ENCODE measurements at places on chromosomes 16 and 17. TPM values are rescaled to one million over a fixed set of nuclear protein-coding genes. Genes with fewer than 3 reads are reported as not detected.

- no peaks in the 10 kb centered on the region for H3K27me3 ChIP-seq
- no peaks in the 10 kb centered on the region for H3K36me3 ChIP-seq
- no peak overlapping the region for H3K27ac ChIP-seq
- no peak overlapping the region for H3K4me3 ChIP-seq
- DNase-seq: peak; percentile 4
- no peaks in the 10 kb centered on the region for H3K4me1 ChIP-seq
These were observed 232.8 kb upstream of the SALL1 start for GRCh38 chr16:51383909-51384308.

- H3K4me1 ChIP-seq: peaks cover 14% of the 10 kb centered on the region
- no peak overlapping the region for H3K4me3 ChIP-seq
- peak; percentile 57 for DNase-seq
- peak overlapping the region; percentile 72 for H3K27ac ChIP-seq
These were observed 18.4 kb downstream of the ADCY9 start for GRCh38 chr16:4097826-4098240.

- H3K4me1 ChIP-seq: no peaks in the 10 kb centered on the region
- no peak for DNase-seq
- H3K27ac ChIP-seq: no peak overlapping the region
- H3K4me3 ChIP-seq: no peak overlapping the region
These were observed 96.2 kb downstream of the MYO1D start for GRCh38 chr17:32780721-32781120.

GRCh38 chr17:36069136-36069535, 5.1 kb downstream of the CCL18 start:
- H3K27ac ChIP-seq: no peak overlapping the region
- no peaks in the 10 kb centered on the region for H3K27me3 ChIP-seq
- no peak overlapping the region for H3K4me3 ChIP-seq
- no peak for DNase-seq
- no peaks in the 10 kb centered on the region for H3K36me3 ChIP-seq

DNA sequence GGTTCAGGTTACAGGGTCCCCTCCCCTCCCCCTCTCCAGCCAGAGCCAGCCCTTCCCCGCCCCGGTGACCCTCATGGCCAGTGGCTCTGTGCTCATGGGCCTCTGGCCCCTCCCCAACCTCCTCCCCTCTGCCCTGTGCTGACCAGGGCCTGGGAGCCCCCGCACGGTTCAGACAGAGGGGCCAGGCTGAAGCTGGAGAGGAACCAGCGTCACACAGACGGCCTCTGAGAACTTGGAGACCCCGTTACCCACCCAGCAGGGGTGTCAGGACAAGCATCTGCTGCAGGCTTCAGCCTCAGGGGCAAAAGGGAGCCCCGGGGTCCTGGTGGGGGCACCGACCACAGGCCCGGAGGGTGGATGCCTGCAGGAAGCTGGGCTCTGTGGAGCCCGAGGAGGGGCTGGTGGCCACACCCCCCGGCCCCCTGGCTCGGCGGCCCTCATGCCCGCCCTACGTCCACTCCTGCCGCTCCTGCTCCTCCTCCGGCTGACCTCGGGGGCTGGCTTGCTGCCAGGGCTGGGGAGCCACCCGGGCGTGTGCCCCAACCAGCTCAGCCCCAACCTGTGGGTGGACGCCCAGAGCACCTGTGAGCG, at the start of gene WFIKKN1:
TSS of gene WFIKKN1 (plus strand) at position 171 of the 591 bp plus-strand sequence. CDS start at position 440, 269 bp downstream.
- no peak for DNase-seq
- peaks cover 22% of the 10 kb centered on the region for H3K4me1 ChIP-seq
- H3K4me3 ChIP-seq: no peak within 1 kb of the TSS
- H3K27me3 ChIP-seq: no peaks in the 10 kb centered on the region
- H3K36me3 ChIP-seq: peaks cover 2% of the 10 kb centered on the region
- H3K27ac ChIP-seq: no peak within 1 kb of the TSS

GRCh38 chr16:84461029-84461412, 43.4 kb downstream of the MEAK7 start:
- H3K36me3 ChIP-seq: no peaks in the 10 kb centered on the region
- no peak for DNase-seq

GRCh38 chr16:9384141-9384540, 292.7 kb downstream of the HAPSTR1 start:
- H3K4me1 ChIP-seq: no peaks in the 10 kb centered on the region
- H3K36me3 ChIP-seq: no peaks in the 10 kb centered on the region
- H3K27ac ChIP-seq: no peak overlapping the region
- no peak overlapping the region for H3K4me3 ChIP-seq
- no peak for DNase-seq

DNA sequence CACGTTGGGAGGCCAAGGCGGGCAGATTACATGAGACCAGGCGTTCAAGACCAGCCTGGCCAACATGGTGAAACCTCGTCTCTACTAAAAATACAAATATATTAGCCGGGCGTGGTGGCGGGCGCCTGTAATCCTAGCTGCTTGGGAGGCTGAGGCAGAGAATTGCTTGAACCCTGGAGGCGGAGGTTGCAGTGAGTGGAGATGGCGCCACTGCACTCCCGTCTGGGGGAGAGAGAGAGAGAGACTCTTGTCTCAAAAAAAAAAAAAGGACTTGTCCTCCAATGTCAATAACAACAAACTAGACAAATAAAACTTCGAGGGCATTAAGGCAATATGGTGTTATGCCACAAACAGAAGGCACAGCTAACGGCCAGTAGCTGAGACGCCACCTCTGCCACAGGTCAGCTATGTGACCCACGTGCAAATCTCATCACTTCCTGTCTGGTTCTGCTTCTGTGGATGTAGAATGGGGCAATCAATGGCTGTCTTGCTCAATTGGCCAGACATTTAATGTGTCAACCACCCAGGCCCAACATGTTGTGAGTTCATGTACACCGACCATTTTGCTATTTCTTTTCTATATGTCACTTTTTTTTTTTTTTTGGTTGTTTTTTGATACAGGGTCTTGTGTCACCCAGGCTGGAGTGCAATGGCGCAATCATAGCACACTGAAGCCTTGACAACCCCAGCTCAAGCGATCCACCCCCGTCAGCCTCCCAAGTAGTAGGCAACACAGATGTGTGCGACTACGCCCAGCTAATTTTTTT, 834 bp upstream of the TXNDC11 start:
- peak; percentile 49 for DNase-seq
- peaks cover 4% of the 10 kb centered on the region for H3K36me3 ChIP-seq
- peaks cover 3% of the 10 kb centered on the region for H3K4me1 ChIP-seq
- H3K27ac ChIP-seq: peak overlapping the region; percentile 100
- H3K4me3 ChIP-seq: peak overlapping the region; percentile 30
- no peaks in the 10 kb centered on the region for H3K27me3 ChIP-seq

GRCh38 chr16:60001523-60001922, 1267.4 kb upstream of the GOT2 start:
- H3K4me3 ChIP-seq: no peak overlapping the region
- no peak for DNase-seq
- no peak overlapping the region for H3K27ac ChIP-seq
- no peaks in the 10 kb centered on the region for H3K36me3 ChIP-seq
- H3K27me3 ChIP-seq: no peaks in the 10 kb centered on the region
- no peaks in the 10 kb centered on the region for H3K4me1 ChIP-seq

- no peaks in the 10 kb centered on the region for H3K27me3 ChIP-seq
- no peak for DNase-seq
- H3K4me3 ChIP-seq: no peak overlapping the region
- peak overlapping the region; percentile 26 for H3K27ac ChIP-seq
These were observed 14.0 kb downstream of the ADGRG1 start for GRCh38 chr16:57642160-57643135.

DNA sequence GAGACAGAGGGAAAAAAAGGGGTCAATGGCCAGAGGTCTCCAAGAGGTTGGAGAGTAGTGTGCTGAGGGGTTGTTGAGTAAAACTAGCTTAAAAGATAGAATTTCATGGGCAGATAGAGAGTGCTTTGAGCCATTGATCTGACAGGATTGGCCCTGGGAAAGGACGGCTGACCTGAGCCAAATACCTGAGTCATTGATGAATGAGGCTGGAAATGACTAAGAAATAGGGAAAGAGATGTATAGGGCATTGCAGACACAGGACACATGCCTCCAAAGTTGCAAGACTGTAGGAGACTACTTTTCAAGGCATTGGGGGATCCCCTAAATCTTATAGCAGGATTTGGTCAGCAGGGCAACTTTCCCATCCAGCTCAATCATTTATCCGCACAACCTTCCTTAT, 168.7 kb downstream of the ABCC12 start:
- no peaks in the 10 kb centered on the region for H3K36me3 ChIP-seq
- H3K4me1 ChIP-seq: no peaks in the 10 kb centered on the region
- no peak overlapping the region for H3K27ac ChIP-seq
- H3K27me3 ChIP-seq: no peaks in the 10 kb centered on the region

DNA sequence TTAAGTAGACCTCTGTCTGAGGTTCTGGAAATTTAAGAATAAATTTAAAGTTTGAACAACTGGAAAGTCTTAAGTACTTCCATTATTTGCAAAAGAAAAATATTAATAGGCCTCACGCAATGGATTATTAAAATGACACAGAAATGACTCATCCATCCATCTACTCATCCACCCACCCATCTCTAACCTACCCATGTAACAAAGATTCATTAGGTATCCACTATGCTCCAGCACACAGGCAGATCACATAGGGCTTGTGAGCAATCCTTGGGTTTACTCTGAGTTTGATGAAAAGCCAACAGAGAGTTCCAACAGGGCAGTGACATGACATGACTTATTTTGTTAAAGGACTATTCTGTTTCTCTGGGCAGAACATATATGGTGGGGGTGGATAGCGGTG, 93.3 kb downstream of the HELZ start:
- peaks cover 20% of the 10 kb centered on the region for H3K36me3 ChIP-seq
- no peaks in the 10 kb centered on the region for H3K4me1 ChIP-seq
- H3K27ac ChIP-seq: no peak overlapping the region
- no peak for DNase-seq
- no peak overlapping the region for H3K4me3 ChIP-seq
- no peaks in the 10 kb centered on the region for H3K27me3 ChIP-seq

GRCh38 chr17:57567251-57567650, 177.8 kb downstream of the CCDC182 start:
- H3K27ac ChIP-seq: no peak overlapping the region
- no peaks in the 10 kb centered on the region for H3K4me1 ChIP-seq
- H3K27me3 ChIP-seq: no peaks in the 10 kb centered on the region
- H3K4me3 ChIP-seq: no peak overlapping the region

DNA sequence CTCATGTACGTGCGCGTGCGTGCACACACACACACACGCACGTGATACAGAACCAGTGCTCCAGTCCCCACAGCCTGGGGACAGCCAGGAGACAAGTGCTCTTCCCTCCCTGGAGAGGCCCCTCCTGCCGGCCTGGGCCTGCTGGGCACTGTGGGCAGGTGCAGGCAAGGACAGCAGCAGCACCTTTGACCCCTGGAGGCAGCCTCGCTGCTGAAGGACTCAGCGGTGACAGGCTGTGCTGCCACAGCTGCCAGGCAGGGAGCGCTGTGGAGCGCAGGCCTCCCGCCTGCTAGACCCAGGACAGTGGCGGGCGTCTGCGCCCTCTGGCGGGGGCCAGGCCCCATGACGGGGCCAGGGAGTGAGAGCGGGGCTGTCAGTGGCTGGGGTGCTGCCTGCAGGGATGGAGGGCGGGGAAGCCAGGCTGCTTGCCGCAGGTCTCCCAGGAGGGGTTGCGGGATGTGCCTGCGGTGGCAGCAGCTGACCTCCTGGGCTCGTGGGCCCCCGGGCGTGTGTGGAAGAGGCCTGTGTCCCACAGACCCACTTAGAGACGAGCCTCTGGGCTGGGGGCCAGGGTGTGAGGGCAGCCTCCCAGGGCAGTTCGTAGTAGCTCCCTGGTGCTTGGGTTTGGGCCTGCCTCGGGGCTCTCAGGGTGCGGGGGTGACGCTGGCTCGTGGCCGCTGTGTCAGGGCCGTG, 63.5 kb upstream of the PVALEF start:
- H3K27me3 ChIP-seq: no peaks in the 10 kb centered on the region
- no peak overlapping the region for H3K27ac ChIP-seq
- H3K36me3 ChIP-seq: peaks cover 63% of the 10 kb centered on the region
- peaks cover 10% of the 10 kb centered on the region for H3K4me1 ChIP-seq

GRCh38 chr17:8959312-8959918, 6.1 kb downstream of the PIK3R5 start:
- H3K4me3 ChIP-seq: no peak overlapping the region
- no peaks in the 10 kb centered on the region for H3K4me1 ChIP-seq
- peaks cover 41% of the 10 kb centered on the region for H3K27me3 ChIP-seq
- no peak overlapping the region for H3K27ac ChIP-seq
- no peak for DNase-seq
- H3K36me3 ChIP-seq: no peaks in the 10 kb centered on the region

DOC2A gene
- total RNA-seq: 2.4 TPM

PDXDC1 gene
- total RNA-seq: 88.1 TPM

TNK1 gene
- total RNA-seq: 8.2 TPM
